Keratinocyte (primary cell): ENCODE measurements at places on chromosomes 7 and 10. TPM values are rescaled to one million over a fixed set of nuclear protein-coding genes. Genes with fewer than 3 reads are reported as not detected.

The SPAM1 gene
- polyA plus RNA-seq: not detected in 3 replicates

The CFAP69 gene
- polyA plus RNA-seq: 0.35 to 1.6 TPM (median 0.67 TPM) in 3 replicates

The AEBP1 gene
- 0.03 to 0.18 TPM (median 0.03 TPM) in 3 replicates for polyA plus RNA-seq

The MYOZ1 gene
- polyA plus RNA-seq: not detected in 3 replicates

The TMEM236 gene
- 0.05 to 0.13 TPM (median 0.12 TPM) in 3 replicates for polyA plus RNA-seq

The OR2A12 gene
- polyA plus RNA-seq: not detected in 3 replicates

The HOXA2 gene
- 0.22 to 1.1 TPM (median 0.71 TPM) in 3 replicates for polyA plus RNA-seq

The FAM25G gene
- polyA plus RNA-seq: 3.9 to 23.2 TPM (median 10.6 TPM) in 3 replicates

The TBXAS1 gene
- polyA plus RNA-seq: 1.8 to 3.7 TPM (median 2.9 TPM) in 3 replicates

The PDK4 gene
- not detected in 3 replicates for polyA plus RNA-seq

The ACTA2 gene
- polyA plus RNA-seq: 3.0 to 9.3 TPM (median 3.7 TPM) in 3 replicates

The SPDYE16 gene
- not detected in 3 replicates for polyA plus RNA-seq

The CASD1 gene
- polyA plus RNA-seq: 3.6 to 7.1 TPM (median 3.6 TPM) in 3 replicates

The HKDC1 gene
- 0.33 to 0.37 TPM (median 0.36 TPM) in 3 replicates for polyA plus RNA-seq

The SYCE1 gene
- not detected in 3 replicates for polyA plus RNA-seq

The AP4M1 gene
- polyA plus RNA-seq: 13.7 to 15.2 TPM (median 14.2 TPM) in 3 replicates

The FAM13C gene
- polyA plus RNA-seq: 0.08 to 1.2 TPM (median 0.58 TPM) in 3 replicates

The SUN3 gene
- polyA plus RNA-seq: not detected in 3 replicates

The NPVF gene
- not detected in 3 replicates for polyA plus RNA-seq

The MYPN gene
- polyA plus RNA-seq: 0.42 to 1.0 TPM (median 0.54 TPM) in 3 replicates

The LIPF gene
- not detected in 3 replicates for polyA plus RNA-seq

The GIGYF1 gene
- 3.2 to 4.8 TPM (median 4.0 TPM) in 3 replicates for polyA plus RNA-seq

The LIPN gene
- polyA plus RNA-seq: 0.20 to 0.30 TPM in 2 of 3 replicates, not detected in the other
